ENCODE measurements at places on chromosomes 12 and 14. TPM values are rescaled to one million over a fixed set of nuclear protein-coding genes. Genes with fewer than 3 reads are reported as not detected.

The CRACR2A gene
- total RNA-seq, result 2.7 TPM

The TBX3 gene
- 3.5 TPM for total RNA-seq

The TNS2 gene
- 292 TPM for total RNA-seq

The MYBPC1 gene
- total RNA-seq, result 0.49 TPM

The TAS2R20 gene
- 5.8 TPM for total RNA-seq

The FAM222A gene
- total RNA-seq, result 0.68 TPM

The TTC6 gene
- total RNA-seq, result 0.14 TPM

All from thoracic aorta (tissue), 2 donors.